ENCODE measurements at places on chromosomes 7 and 10.

DNA sequence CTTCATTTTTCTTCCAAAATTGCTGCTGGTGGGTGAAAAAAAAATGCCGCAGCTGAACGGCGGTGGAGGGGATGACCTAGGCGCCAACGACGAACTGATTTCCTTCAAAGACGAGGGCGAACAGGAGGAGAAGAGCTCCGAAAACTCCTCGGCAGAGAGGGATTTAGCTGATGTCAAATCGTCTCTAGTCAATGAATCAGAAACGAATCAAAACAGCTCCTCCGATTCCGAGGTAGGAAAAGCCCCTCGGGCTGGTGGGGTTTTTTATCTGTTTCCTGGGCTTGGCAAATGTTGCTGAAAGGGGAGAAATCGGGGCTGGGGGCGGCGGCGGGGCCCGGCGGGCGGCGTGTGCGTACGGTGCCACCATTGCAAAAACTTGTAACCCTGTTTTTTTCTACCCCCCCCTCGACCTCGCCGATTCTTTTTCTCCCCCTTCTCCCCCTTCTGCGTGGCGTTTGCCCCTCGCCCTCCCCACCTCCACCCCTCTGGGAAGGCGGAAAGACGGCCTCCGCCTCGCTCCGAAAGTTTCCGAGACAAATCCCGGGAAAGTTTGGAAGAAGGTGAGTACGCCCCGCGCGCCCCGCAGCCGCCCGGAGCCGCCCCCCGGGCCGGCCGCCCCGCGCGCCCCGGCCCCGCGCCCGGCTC is 789 bp downstream of the TCF7L2 start:
- no peak for DNase-seq

GRCh38 chr7:114588506-114588905 is 173.9 kb downstream of the FOXP2 start:
- no peak for DNase-seq

DNA sequence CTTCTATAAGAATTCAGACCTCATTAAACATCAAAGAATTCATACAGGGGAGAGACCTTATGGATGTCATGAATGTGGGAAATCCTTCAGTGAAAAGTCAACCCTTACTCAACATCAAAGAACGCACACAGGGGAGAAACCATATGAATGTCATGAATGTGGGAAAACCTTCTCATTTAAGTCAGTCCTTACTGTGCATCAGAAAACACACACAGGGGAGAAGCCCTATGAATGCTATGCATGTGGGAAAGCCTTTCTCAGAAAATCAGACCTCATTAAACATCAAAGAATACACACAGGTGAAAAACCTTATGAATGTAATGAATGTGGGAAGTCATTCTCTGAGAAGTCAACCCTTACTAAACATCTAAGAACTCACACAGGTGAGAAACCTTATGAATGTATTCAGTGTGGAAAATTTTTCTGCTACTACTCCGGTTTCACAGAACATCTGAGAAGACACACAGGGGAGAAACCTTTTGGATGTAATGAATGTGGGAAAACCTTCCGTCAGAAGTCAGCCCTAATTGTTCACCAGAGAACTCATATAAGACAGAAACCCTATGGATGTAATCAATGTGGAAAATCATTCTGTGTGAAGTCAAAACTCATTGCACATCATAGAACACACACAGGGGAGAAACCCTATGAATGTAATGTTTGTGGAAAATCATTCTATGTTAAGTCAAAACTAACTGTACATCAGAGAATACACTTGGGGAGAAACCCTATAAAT is 24.1 kb downstream of the ZNF37A start:
- no peak for DNase-seq

DNA sequence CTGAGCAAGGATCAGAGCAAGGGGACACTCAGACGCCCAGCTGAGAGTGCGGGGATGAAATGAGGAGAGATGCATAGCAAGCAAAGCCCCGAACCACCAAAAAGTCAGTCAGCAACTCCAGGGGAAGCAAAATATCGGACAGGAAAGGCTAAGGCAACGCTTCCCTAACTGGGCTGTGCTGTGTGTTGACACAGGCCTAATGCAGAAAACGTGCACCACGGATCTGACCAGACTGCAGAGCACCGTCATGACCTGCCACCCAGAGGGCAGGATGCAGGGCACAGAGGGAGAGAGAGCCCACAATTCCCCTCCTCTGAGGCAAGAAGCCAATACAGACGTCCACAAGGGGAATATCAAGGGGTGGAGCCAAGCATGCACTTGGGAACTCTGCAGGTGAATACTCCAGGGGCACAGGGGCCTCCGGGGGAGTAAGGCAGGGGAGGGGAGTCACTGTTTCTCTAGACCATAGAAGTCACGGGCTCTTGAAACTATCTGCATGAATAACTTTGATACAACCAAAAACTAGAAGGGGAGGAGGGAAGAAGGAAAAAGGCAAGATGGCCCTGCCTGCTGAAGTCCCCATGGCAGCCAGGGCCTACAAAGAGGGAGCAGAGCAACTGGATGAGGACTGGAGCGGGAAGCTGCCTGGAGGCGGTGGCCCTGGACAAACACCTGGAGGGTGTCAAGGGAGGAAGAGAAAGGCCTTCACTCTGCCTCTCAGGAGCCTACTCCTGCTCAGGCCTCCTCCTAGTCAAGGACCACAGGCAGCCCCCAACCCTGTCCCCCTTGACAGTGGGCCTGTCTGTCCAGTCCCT is 26.2 kb downstream of the GRID1 start:
- DNase-seq, result no peak

GRCh38 chr7:69994886-69995542 is 396.7 kb downstream of the AUTS2 start:
- DNase-seq, result no peak

DNA sequence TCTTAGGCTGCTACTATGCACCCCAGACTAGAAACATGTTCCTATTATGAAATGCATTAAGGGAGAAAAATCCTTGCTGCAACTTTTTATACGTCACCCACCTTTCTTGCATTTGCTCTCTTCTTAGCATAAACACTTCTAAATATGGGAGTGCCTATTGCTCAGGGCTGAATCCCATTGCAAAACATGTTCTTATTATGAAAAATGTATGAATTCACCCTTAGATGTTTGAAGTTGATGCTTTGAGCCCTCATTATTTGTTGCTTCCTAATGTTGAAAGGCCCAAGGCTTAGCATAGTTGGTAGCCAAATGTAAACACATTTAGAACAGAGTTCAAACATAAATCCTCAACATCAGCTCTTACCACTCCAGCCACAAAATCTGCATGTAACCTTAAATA is 52.8 kb downstream of the BMPER start:
- no peak for DNase-seq

DNA sequence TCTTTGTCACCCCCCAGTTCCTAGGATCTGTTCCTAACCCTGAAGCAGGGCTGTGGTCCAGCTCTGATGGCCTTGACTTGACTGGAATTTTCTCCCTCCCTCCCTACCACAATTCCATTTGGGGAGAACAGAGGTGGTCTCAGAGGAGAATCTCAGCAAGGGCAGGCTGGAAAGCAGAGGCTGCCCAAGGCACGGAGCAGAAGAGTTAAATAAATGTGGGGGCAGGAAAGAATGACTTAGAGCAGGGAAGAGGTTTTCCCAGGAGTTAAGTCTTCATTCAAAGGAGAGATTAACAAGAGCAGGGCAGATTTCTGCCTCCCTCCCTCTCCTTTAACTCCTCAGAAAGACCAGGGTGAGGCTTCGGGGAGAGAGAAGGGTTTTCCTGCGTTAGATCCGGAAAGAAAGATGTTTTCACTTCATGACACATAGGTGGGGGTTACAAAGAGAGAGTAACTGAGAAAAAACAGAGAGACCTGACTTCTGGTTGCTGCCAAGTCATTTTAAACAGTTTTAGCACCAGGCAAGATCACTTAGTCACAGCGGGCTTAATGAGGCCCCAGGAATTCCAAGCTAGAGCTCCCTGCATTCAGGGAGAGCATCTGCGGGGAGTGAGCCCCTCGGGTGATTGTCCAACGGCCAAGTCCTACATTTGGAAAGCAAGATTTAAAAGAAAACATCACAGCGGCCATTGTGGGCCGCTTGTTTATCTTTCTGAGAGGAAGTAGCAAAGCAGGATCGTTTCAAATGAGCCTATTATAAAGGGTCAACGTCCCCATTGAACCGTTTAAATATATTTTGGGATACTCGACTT is 78.7 kb downstream of the ARHGAP22 start:
- no peak for DNase-seq

DNA sequence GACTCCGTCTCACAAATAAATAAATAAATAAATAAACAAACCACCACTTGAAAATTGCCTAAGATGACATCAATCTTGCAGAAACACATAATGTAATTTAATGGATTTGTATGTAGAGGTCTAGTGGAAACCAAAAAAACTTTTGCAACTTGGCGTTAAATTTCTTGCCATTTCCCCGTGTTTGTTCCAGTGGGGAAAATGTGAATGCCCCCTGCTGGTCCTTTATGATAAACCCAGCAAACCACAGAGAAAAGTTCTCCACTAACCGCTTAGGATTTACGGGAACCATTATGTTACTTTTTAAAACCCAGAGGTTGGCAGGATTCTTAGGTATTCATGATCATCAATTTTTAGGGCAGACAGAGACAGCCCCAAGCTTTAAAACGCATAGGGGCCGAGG is 32.5 kb downstream of the LAMB4 start:
- no peak for DNase-seq

DNA sequence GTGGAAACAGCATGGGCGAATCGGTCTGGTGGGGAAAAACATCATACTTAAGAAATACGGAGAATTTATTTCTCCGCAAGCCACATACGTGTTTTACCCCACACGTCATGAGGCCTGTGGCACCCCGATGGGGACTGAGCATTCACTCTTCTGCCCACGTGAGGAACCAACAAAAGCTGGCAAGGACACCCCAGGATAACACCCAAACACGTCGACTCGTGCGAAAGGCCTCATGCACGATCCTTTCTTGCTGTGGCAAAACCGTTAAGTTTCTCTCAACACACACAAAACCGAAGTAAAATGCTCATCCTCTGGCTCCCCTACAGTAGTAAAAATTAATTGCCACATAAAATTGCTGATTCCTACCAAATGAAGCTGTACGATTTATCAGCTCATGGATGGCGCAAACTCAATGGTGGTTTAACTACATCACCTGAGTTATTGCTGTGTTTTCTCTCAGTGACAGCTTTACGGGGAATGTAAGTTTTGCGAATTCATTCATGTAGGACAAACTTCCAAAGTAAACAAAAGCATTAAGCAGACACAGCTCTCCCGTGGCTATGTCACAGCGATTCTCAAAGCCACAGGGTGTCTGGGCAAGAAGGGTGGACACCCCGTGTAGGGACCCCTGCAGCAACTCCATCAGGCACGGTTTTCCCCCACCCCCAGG is 97.0 kb downstream of the CTBP2 start:
- DNase-seq, result no peak

DNA sequence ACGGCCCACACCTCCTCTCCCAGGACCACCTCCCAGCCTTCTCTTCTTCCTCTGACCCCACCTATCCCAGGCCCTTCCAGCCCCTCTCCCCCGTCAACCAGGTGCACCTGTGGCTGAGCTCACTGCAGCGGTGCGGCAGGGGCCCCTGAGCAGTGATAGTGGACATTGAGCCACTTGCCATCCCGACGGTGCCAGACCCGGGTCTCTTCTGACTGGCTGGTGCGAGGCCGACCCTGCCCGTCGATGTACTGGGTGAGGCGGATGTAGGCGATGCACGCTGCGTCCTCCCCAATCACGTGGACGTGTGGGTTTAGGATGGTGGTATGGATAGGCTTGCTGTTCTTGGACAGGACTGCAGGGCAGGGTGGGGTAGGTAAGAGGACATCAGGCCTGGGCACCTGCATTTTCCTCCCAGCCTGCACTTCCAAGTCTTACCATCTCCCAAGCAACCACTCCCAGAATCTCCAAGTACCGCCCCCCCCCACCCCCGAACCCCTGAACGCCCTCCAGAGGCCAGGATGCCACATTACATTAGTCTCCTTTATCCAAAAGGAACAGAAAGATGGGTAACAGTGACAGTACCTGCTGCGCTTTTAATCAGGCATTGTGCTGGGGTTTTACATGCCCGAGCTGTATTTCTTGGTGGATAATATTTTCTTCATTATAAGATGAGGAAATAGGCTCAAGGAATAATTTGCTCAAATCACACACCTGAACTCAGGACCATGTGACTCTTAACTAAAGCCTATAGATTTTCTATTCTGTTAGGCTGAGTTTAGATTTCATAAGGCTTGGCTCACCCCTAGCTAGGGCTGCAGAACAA is 3.7 kb upstream of the NDST2 start:
- no peak for DNase-seq

GRCh38 chr10:3067118-3067858 is at the start of gene PFKP:
PFKP (plus strand) TSS chr10:3067548; CDS start chr10:3067596, 48 bp downstream.
- DNase-seq, result peak; percentile 44

DNA sequence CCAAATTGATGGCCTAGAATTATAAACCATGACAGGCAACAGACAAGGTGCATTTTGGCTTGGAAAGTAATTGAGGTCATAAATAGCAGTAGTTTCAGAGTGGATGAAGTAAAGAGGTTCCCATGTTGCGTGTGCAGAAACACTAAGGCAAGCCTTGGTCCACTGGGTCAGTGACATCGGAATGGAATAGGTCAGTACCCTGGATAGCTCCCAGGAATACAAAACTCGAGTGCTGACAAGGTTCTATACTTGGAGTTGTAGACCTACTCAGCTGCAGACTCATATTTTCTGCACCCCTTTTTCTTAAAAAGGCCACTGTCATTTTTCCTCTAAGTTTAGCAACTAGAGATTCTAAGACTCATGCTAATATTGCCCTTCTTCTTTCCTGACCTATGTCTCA is 132.8 kb downstream of the DYNC1I1 start:
- no peak for DNase-seq

- DNase-seq, result no peak
Observed at GRCh38 chr7:115462301-115463015, 540.6 kb downstream of the MDFIC start.

GRCh38 chr7:114653364-114654088 is 238.9 kb downstream of the FOXP2 start:
- DNase-seq, result no peak

DNA sequence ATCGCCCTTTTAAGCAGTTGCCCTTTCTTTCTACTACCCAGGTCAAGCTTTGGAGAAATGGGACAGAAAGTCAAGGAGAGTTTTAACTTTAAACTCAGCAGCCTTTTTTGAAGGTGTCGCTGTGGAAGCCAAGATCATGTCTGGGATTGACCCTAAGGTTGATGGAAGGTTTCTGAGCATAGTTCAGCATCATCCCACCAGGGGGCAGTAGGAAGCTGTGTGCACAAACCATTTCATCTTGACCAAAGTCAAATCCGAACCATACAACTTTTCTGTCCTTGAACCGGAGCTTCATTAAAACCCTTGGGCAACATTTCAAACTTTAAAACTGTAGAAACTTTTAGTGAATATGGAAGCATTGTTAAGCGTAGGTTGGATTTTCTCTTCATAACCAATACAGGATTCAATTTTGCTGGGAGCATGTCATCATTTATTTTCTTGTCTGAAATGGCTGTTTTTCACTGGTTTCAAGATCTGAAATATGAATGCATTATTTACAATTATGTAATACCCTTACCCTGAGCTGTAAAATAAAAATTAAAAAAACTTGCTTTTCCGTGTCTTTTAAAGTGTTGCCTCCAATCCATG is 214.4 kb upstream of the KIAA1217 start:
- DNase-seq, result no peak

DNA sequence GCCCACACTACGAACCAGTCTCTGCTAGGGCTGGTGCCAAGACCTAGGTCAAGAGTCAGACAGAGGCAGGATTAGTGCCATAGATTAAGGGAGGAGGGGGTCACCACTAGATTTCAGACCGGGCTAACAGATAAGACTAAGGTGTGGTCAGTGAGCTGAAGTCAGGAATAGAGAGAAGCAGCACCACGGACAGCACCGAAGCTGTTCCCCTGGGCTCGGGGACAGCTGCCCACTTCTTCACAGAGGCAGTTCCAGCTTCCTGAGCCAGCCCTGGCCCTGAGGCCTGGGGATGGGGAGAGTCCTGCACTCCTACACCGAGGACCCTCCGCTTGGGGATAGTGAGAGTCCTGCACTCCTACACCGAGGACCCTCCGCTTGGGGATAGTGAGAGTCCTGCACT is 11.2 kb upstream of the JAKMIP3 start:
- no peak for DNase-seq

Measured in stimulated activated CD4-positive, alpha-beta T cell treated with anti-CD3 and anti-CD28 coated beads, Interleukin-15, amount 100 ng/mL, for 1 hour (primary cell).